ENCODE measurements at places on chromosomes 5 and 9. TPM values are rescaled to one million over a fixed set of nuclear protein-coding genes. Genes with fewer than 3 reads are reported as not detected.

DNA sequence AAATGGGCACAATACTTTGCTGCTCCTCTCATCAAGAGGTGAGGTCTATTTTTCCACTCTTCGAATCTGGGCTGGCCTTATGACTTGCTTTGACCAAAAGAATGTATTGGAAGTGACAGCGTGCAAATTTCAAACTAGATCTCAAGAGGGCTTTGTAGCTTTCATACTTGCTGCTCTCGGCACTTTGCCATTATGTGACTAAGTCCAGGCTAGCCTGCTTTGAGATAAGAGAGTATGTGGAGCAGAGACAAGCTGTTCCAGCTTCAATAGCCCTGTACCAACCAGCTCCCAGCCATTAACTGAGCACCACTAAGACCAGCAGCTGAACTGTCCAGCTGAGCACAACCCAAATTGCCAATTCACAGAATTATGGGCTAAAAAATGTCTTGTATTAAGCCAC is 124.6 kb downstream of the ACER2 start:
- DNase-seq: peak; percentile 18

DNA sequence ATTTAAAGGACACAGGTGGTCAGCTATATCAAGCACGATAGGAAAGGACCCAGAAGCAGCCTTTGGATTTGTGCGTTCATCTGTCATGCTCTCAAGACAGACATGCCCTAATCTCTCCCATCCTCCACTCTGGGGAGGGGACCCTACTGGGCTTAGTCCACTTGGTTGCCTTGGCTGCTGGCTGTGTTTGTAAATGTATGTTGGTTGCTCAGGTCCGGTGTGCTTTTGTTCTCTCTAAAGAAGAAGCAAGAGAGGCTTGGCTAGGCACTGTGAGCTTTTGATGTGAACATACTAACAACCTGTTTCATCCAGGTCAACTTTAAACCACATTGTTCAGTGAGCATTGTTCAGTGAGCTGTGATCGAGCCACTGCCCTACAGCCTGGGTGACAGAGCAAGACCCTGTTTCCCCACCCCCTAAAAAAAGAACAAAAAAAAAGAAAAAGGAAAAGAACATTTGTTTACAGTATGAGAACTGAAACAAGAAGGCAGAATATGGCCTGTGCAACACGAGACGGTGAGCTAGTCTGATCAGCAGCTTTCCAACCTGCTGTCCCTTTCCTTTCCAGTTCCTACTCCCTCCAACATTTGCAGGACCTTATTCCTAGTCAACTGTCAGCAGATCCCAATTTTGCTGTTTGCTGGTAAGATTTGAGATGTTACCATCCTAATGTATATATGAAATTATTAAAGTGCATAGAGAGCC is 228.3 kb downstream of the ARHGAP26 start:
- no peak for DNase-seq

- no peak for DNase-seq
Measured at GRCh38 chr5:56803025-56803424, 12.3 kb upstream of the MAP3K1 start.

GRCh38 chr9:127801955-127802575 is 617 bp upstream of the FPGS start:
- no peak for DNase-seq

GRCh38 chr5:77157732-77158532 is 52.5 kb upstream of the PDE8B start:
- DNase-seq: no peak

GRCh38 chr5:112119969-112120368 is 299.1 kb downstream of the EPB41L4A start:
- no peak for DNase-seq

RNF183 gene
- not detected for total RNA-seq

FRMPD1 gene
- total RNA-seq: not detected

NRARP gene
- 0.90 TPM for total RNA-seq

TOR2A gene
- 27.7 TPM for total RNA-seq

PCDHB12 gene
- not detected for total RNA-seq

CACNA1B gene
- not detected for total RNA-seq
